ENCODE measurements at places on chromosomes 7 and 10.

DNA sequence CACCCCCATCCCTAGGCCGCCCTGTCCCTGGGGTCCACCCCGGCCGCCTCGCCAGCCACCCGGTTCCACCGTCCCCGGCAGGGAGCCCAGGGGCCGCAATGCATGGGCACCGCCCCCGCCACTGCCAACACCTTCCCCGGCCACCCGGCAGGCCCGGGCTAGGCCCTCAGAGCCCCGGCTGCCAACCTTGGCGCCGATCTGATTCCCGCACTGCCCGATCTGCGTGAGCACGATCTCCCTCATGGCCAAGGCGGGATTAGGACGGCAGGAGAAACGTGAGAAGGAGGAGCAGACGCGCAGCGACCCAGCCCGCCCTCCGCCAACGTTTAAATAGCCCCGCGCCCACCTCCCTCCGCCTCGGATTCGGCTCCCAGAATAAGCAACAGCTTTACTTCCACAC, at the start of gene TUBB8:
Gene TUBB8, minus strand, starts transcription at position 301 of the 400 bp plus-strand sequence. Its CDS starts 58 bp downstream, at position 243.
- DNase-seq = no peak

DNA sequence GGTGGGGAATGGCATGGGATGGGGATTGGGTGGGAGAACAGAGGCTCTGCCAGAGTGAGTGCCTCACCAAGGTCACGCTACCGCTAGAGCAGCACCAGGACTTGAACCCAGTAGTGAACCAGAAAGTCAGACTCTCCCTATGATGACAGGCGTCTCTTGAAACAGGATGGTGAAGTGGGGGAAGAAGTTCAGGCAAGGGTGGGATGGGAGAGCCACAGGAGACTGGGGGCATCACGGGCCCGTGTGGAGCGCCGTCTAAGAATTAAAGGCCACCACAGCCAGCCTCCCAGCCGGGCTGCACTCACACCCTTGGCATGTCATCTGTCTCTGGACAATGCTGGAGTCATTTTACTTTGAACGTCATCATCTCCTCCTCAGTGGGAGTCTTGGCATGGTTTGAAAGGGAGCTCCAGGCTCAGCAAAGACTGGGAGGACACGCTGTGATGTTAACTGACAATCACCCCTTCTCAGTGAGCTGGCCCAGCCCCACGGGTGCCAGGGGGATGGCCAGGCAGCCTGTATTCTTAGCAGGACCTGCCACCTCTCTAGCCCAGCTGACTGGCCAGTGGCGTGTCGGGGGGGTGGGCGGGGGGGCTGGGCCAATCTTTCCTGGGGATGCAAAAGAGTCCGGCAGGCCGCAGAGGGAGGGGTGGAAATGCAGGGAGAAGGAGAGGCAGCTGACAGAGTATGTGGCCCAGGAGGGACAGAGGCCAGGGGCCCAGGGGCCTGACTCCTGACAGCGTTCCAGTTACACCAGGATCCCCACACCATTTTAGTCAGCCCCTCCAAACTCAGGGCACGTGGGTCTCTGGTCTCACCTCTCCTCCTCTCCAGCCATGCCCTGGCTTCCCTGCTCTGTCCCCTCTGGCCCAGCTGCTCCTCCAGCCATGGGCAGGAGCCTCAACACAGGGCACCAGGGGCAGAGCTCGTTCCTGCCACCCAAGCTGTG, 96.2 kb downstream of the VOPP1 start:
- peak; percentile 73 for DNase-seq

GRCh38 chr7:521221-522070, 1.8 kb upstream of the PDGFA start:
- DNase-seq = no peak

DNA sequence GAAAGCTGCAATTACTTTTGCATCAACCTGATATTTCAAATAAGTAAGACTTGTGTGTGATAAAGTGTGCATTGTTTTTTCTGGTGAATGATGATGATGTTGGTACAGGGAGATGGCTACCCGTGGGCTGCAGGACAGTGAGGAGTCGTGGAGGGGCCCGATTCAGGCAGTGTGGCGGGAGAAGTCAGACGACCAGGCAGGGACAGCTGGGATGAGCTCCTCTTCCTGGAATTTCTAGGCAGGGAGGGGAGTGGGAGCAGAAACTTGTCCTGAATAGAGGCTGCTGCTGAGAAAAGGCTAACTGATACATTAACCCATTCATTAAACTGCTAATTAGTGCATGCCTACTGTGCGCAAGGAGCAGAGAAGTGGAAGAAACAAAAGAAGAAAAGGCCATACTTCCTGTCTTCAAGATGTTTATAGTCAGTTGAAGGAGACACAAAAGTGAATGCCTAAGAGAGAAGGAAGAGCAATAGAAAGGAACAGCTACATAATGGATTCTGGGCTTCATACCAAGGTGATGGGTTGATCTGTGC, 9.3 kb upstream of the GATAD1 start:
- no peak for DNase-seq

DNA sequence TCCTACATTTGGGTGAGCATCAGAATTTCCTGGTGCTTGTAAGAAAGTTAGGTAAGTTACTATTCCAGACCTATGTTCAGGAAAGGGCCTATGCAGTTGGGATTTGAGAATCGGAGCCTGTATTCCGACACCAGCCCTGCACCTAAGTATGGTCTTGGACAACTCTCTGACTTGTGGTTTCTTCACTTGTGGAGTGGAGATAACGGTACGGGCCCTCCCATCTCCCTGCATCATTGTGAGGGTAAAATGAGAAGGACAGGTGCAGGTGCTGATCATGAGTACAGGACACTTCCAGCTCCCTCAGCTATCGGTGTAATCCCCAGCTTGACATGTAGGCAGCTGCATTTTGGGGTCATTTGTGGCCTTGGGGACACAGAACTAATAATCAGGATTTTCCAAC, 138.3 kb upstream of the NAMPT start:
- DNase-seq = no peak

DNA sequence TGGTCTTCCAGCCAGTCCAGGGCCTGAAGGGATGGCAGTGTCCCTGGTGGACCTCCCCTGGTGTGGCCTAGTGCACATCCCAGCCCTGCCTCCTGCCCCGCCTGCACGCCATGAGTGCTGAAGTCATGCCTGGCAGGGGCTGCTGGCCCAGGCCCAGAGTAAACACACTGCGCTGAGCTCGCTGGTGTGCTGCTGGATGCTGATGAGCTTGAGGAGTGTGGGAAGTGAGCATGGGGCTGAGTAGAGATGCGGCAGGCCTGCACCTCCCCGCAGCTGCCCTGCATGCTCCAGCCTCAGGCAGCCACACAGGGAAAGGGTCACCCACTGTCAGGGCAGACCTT, 43.2 kb downstream of the HTRA1 start:
- DNase-seq = peak; percentile 98

- DNase-seq = no peak
These were observed 153.0 kb downstream of the PLCE1 start for GRCh38 chr10:94146746-94147145.

GRCh38 chr10:28853195-28853594, 175.9 kb downstream of the BAMBI start:
- DNase-seq = no peak

- DNase-seq = no peak
These were observed 6.4 kb downstream of the NFKB2 start for GRCh38 chr10:102401735-102402511.

DNA sequence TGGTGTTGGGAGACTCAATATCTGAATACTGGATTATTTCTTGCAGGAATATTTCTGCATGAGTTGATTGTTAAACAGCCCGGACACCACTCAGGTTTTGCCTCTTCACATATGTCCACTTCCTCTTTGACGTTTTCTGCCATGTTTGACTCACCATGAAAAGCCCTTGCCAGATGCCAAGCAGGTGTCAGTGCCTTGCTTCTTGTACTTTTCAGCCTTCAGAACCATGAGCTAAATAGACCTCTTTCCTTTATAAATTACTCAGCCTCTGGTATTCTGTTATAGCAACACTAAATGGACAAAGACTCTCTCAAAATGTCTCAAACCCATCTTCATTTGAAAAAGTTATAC, 24.7 kb upstream of the MACC1 start:
- no peak for DNase-seq

- no peak for DNase-seq
These were observed 258.1 kb downstream of the KLF6 start for GRCh38 chr10:3526727-3527501.

DNA sequence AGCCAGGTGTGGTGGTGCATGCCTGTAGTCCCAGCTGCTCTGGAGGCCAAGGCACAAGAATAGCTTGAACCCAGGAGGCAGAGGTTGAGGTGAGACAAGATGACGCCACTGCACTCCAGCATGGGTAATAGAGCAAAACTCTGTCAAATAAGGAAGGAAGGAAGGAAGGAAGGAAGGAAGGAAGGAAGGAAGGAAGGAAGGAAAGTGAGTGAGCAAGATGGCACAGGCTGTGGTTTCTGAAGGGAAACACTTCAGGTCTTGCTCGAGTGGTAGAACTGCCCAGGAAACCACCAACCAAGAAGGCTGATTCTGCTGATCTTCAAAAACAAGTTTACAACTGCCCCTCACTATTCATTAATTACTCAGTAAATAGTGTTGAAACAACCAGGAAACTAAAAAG, 45.2 kb downstream of the EZH2 start:
- DNase-seq = no peak

DNA sequence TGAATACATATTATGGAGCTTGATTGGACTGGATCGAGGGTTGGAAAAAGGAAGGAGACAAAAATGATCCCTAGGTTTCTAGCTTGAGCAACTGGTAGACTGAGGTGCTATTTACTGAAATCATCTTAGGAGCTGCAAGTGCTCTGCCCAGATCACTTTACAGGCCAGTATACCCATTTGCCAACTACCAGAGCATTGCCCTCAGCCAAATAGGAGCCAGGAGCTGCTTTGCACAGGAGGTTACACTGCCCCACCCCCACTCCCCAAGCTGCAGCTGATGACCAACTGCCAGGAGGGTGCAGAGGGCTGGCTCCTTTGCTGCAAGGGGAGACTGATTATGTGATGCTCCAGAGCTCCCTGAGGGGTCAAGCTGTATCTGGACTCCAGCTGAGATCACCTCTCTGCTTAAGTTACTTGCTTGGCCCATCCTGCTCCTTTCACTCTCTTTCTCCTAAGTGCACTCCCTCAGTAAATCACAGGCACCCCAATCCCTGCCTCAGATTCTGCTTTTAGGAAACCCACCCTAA, 275.4 kb downstream of the ZEB1 start:
- DNase-seq = no peak

GRCh38 chr10:132722394-132723329, 63.3 kb downstream of the NKX6-2 start:
- no peak for DNase-seq

GRCh38 chr7:29976673-29977415, 12.8 kb downstream of the SCRN1 start:
- DNase-seq = peak; percentile 70

- no peak for DNase-seq
These were observed 248.0 kb upstream of the TCERG1L start for GRCh38 chr10:131559450-131559911.

DNA sequence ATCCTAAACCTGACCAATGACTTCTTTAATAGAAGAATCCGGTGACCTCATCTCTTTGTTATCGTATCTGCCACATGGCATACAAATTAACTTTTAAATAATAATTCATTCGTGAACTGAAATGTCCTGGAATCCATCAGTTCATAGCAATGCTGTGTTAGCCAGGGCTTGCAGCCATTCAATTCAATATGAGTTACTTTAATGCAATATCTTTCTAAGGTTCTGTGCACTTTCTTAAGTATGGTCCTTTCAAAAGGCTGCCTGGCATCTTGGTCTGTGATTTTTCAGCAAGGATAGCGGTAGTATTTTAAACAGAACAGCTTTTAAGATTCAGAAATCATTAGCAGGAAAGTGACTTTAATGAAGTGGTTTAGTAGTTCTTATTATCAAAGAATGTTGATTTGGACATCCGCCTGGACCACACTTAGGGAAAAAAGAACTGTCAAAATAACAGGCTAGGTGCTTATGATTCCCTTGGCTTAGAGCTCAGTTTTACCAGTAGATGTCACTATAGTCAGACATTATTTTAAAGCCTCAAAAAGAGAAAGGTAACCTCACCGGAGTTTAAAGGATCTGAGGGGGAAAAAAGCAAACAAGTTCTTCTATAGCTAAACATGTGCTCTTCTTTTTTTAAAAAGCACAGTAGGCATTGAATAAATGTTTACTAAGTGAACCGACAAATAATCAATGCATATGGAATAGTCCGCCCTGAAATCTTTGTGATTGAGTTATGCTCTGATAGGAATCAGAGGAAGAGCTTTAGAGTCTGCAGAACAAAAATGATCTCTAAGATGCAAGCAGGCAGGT, 22.7 kb downstream of the SLC35G1 start:
- peak; percentile 33 for DNase-seq

DNA sequence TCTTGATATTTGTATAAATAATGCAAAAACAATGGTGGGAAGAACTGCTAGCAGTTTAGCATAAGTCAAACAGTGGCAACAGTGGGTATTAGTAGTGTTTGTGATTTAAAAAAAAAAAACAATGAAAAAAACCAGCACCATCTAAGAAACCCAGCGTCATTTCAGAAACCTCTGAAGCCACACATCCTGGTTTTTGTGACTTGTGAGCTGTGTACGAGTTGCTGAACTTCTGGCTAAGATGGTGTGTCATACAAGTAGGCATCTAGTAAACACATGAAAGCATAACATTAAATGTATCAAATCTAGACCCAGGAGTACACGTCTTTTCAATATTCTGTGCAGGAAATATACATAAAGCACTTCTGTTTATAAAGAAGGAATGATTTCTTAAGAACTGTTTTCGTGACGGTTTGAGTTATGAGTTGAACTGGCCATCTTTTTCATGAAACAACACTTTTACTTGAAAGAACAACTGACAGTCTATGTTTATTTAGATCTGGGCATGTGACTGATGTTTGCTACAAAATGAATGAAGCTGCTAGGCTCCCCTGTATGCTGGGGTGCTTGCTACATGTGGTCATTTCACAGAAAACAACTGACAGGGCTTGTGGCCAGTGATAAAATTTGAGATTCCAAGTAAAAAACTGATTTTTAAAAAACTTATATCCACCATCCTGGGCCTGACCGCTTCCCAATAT, 143.5 kb downstream of the PIP4K2A start:
- no peak for DNase-seq

GRCh38 chr7:27239387-27240014, 3.1 kb upstream of the EVX1 start:
- DNase-seq = no peak

DNA sequence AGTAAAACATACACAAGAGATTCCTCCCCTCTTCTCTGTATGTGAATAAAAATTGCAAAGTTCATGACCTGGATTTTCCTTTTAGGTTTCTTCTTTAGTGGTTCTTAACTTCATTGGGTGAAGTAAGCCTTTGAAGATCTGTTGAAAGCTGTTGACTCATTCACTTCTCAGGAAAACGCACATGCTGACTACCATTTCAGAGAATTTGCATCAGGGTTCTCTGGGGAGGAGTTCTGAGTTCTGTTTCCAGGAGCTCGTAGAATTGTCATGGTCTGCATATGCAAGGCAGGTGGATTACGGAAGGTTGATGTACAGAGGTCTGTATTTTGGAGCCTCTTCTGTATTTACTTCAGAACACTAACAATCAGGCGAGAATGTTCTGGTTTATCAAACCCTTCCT, 962 bp upstream of the SLC26A4 start:
- no peak for DNase-seq

Data from Ammon's horn (tissue), 1 donor.